ENCODE measurements at places on chromosomes 11 and 22. TPM values are rescaled to one million over a fixed set of nuclear protein-coding genes. Genes with fewer than 3 reads are reported as not detected.

The DBX1 gene
- total RNA-seq: not detected

The OR8G1 gene
- not detected for total RNA-seq

The SELENOM gene
- total RNA-seq: 61.4 TPM

The DCDC1 gene
- 0.40 TPM for total RNA-seq

The AAMDC gene
- 29.7 TPM for total RNA-seq

The POU2F3 gene
- total RNA-seq: not detected

The DSCAML1 gene
- not detected for total RNA-seq

The OR8B12 gene
- total RNA-seq: not detected

The ZNF280B gene
- total RNA-seq: 1.5 TPM
